DMS153 (cell line): ENCODE measurements at places on chromosomes 1 and 21.
A peak's percentile ranks its signal among the peaks of the same experiment; 100 is the strongest.

DNA sequence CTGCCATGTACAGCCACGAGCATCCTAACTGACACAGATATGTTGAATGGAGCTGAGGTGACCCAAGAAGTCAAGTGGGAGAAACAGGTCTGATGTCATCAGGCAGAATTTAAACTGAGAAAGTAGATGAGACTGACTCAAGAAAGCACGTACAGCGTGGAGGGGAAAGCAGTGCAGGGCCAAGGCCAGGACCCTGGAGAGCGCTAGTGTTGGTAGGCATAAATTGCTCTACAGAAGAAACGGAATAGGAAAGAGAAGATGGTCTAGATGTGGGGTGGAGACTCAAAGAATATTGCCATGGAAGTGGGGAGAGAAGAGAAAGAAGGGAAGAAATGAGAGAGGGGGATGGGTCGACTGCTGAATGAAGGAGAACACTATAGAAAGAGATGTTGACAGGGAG lies 45.3 kb upstream of the GJB5 start:
- DNase-seq: no peak

DNA sequence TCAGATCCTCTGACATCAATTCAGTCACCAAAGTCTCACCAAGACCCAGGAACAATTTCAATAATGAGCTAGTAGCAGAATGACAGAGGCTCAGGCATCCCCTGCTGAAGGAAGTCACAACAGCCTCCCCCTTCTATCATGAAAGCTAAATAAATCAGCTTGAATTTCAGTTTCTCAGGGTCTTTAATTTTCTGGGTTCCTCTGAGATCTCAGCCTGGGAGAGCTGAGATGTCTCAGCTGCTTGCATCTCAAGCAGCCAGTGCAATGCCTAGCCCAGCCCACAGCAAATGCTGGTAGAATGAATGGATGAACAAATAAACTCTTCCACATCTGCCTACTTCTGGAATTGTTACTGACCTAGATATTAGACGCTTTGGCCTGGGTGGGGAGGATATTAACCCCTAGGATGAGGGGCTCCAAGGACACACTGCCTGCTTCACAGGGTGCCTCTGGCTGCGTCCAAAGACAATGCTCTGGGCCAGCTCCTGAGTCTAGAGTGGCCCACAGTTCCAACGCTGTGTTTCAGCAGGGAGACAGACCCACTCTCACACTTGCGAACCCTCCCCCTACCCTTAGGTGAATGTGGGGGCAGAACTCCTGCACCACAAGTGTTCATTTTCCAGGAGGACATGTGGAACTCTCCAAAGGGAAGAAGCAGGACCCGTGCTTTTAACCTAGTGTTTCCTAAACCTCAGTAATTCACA lies 11.2 kb upstream of the LORICRIN start:
- DNase-seq: no peak

- no peak for DNase-seq
These were observed 69.3 kb upstream of the ANGPTL3 start for GRCh38 chr1:62528015-62528414.

GRCh38 chr1:184605941-184606340 lies 148.7 kb downstream of the EDEM3 start:
- DNase-seq: no peak

GRCh38 chr1:11384170-11384554 lies 94.8 kb upstream of the DISP3 start:
- DNase-seq: no peak

- peak; percentile 69 for DNase-seq
These were observed 56.8 kb upstream of the LYST start for GRCh38 chr1:235923466-235924021.

- no peak for DNase-seq
These were observed 777 bp upstream of the PLA2G2F start for GRCh38 chr1:20138346-20138745.

DNA sequence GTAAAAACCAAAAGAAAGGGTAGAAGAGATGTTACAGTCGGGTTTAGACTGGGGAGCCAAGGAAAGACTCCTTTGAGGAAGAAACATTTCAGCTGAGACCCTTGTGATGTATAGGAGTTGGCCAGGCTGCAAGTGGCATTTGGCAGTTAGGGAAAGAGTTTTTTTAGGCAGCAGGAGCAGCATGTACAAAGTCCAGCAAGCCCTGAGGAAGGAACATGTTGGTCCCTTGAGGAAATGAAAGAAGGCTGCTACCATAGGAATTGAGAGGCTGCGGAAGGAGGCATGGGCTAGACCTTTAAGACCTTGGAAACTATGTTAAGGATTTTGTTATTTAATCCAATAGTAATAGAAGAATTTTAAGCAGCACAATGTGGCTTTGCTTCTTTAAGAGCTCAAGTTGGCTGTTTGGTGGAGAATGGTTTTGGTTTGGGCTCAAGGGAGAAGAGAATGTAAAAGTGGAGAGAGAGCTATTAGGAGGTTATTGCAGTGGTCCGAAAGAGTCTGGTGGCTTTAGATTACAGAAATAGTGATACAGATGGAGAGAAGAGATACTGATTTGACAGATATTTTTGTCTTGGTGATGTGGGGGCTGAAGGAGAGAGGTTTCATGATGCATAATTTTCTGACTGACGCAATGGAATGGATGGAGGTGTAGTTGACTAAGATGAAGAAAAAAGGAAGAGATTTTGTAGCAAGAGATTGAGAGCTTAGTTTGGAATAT lies 26.6 kb downstream of the SMAP2 start:
- no peak for DNase-seq

DNA sequence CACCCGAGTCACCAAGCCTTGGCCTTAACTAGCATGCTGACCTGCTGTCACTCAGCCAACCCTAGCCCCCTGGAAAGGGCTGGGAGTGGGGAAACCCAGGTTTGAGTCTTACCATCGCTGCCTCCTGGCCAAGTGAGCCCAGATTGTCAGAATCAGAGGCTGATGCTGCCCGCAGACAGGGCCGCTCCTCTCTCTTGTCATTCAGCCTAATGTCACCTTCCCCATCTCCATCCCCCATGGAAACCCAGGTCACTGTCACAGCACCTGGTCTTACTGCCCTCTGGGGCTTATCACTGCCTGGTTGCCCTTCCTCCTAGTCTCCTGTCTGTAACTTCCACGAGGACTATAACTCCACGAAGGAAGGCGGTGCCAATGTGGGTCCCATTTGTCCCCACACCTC lies 53.6 kb upstream of the CASZ1 start:
- DNase-seq: no peak

DNA sequence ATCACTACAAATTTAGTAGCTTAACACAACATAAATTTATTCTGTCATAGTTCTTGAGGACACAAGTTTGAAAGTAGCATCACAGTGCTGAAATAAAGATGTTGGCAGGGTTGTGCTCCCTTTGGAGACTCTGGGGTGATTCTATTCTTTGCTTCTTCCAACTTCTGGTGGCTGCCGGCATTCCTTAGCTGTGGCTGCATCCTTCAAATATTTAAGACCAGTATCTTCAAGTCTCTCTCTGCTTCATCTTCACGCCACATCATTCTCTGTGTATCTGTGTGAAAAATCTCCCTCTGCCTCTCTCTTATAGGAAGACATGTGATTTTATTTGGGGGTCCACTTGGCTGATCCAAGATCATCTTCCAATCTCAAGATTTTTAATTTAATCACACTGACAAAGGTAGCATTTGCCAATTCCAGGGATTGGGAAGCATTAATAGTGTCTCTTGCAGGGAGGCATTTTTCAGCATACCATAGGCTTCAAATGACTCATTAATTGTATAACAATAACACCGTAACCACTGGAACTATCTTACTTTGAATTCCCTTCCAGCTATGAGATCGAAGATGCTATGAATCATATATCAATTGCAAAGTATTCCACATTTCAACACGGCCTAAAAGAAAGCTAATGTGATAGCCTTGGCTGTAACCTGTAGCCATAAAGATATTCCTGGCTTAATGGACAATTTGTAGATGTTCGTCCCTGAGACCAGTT lies 74.6 kb downstream of the DPT start:
- DNase-seq: no peak

- no peak for DNase-seq
These were observed 27.7 kb downstream of the MYOG start for GRCh38 chr1:203057911-203058675.

GRCh38 chr1:19079541-19080472 lies 123.3 kb upstream of the IFFO2 start:
- DNase-seq: no peak

DNA sequence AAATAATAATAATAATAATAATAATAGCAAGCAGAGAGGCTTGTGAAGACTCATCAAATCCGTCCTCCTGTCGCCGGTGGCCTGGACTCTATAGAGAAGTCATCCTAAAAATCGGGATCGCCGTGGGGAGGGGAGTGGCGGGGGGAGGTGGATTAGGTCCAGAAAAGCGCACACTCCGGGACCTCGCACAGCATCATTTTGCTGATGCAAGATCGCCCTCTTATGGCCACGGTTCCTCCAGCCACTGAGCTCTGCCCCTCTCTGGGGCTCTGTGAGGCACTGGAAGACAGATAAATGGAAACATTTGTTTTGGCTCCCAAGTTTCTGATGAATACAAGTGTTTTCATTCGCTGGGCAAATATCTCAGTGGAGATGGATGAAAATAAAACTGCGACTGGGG lies 612.0 kb downstream of the MATN1 start:
- DNase-seq: peak; percentile 45

- no peak for DNase-seq
These were observed 7.7 kb upstream of the CLCA1 start for GRCh38 chr1:86460998-86461397.

- DNase-seq: no peak
These were observed at the start of gene KCNE2 for GRCh38 chr21:34363733-34364132. Gene KCNE2 (plus strand): TSS chr21:34364006. CDS start chr21:34370479, 6,473 bp downstream.

DNA sequence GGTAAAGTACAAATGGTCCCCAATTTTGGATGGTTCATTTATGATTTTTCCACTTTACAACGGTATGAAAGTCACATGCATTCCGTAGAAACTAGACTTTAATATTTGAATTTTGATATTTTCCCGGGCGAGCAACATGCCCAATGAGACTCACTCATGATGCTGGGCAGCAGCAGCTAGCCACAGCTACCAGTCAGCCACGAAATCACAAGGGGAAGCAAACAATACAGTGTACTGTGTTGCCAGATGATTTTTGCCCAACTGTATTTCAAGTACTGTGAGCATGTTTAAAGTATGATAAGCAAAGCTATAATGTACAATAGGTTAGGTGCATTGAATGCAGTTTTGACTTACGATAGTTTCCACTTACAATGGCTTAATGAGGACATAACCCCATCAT lies 266.8 kb downstream of the VAV3 start:
- no peak for DNase-seq

DNA sequence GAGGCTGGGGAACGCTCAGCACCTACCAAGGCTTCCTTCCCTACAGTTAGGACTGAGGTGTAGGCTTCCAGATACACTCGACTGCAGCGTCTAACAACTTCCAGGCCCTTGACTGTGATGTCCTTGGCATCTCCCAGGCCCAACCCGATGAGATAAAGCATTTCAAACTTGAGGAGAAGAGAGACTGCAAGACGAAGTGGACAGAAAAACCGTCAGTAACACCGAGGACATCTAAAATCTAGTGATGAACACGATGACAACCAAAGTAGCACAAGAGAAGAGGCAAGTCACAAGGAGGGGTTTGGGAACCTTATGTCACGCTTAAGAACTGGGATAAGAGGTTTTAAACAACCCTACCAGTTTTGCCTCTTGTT lies 314 bp downstream of the DPH5 start:
- no peak for DNase-seq

DNA sequence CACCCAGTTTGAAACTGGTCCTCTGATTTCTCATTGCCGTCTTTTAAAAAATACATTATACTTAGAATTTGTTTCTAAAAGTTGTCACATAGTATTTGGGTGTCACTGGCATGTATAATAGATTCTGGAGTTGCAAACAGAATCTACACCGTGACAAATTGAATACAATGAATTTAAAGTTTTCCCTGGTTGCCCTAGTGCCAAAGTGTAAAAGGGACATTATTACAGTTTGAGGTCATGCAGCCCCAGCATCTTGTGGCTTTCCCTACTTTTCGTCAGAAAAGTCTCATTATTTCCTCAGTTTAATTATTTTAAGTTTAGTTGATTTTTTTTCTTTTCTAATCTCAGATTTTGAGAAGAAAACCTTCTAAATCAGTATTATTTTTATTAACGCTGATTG lies 155.9 kb downstream of the DISP1 start:
- DNase-seq: no peak

- DNase-seq: no peak
These were observed 8.8 kb upstream of the GBP6 start for GRCh38 chr1:89355056-89355455.

DNA sequence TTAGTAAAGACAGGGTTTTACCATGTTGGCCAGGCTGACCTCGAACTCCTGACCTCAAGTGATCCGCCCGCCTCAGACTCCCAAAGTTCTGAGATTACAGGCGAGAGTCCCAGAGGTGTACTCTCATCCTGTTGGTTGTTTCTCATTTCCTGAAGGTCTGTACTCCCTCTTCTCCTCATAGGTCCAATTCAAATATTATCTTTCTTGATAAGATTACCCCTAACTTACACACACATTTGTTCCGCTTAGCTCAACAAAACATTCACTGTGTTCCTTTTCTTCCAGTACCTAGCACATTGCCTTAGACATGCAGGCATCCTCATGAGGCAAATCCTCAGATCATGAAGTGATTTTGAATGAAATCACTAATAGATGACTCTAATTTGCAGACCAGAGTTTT lies 72.4 kb upstream of the SSX2IP start:
- no peak for DNase-seq

- DNase-seq: peak; percentile 62
These were observed 7.0 kb upstream of the GBP6 start for GRCh38 chr1:89356658-89357400.

DNA sequence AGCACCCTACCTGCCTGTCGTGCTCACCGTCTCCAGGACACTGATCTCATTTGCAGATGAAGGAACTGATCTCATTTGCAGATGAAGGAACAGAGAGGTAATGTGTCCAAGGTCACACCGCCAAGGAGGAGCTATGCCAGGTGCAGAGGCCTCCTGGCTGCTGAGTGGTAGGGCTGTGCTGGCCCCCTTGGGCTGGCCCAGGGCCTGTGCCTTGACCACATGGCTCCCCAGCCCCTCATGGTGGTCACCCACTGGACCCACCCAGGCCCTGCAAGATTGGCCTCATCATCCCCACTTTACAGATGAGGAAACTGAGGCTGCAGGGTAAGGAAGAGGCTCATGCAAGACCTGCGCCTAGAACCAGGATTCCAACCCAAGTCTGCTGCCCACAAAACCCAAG lies 628.3 kb downstream of the MATN1 start:
- no peak for DNase-seq

- no peak for DNase-seq
These were observed 42.7 kb downstream of the CENPF start for GRCh38 chr1:214645712-214646111.
